ENCODE measurements at places on chromosomes 4 and X.

DNA sequence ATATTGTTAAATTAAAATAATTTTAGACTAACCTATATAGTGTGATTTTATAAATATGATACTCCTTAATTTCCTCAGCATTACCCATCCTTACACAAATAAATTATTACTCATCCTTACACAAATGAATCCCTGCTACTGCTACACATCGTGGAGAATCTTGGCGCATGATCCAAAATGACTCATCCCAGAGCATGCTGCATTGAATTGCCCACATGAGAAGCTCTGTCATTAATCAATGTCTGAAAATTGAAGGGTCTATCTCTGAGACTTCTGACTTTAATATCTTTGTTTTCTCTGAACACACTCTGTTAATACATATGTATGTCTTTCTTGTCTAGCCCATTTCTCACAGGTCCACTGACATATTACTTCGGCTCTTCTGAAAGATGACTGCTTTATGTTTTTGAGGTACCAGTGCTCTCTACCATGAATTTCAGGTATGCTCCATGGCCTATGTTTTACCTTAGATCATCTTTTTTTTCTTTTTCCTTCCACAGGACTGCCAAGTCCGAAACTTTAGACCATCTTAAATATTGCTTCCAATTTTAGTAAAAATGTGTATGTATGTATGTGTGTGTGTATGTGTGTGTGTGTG lies 15.7 kb upstream of the DUSP21 start:
- no peak for DNase-seq

DNA sequence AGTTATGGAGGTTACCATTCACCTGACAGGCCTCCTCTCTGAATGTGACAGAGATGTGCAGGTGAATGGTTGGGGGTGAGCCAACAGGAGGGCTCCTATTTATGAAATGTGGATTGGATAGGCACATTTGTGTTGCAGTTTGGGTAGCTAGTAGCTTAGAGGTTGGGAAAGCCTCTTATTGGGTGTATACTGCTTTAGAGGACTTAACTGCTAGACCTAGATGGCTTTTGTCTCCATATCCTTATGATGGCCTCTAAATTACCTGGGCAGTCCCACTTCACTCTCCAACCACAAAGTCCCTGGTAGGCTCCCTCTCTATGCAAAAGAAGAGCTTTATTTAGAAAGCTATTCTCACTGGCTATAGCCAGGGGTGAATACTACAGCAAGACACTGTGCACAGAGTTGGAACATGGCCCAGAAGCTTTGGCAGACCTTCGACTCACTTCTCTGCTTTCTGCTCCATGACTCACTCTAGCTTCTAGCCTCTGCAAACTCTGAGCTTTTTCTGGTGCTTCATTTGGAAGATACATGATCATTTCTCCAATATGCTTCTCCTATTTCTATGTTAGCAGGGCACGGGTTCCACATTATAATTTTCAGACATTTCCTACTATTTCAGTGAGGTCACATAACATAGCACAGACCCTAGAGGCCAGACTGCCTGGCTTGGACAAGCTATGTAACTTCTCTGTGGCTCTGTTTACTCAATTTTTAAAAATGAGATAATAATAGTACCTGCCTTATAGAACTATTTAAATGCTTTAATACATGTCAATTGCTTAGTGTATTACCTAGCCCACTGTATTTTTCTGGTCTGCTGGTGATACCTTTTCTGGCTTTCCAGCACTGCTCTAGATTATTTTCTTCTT lies 6.0 kb upstream of the VGLL1 start:
- DNase-seq, result no peak

GRCh38 chr4:86302251-86302650 lies 57.6 kb downstream of the MAPK10 start:
- no peak for DNase-seq

DNA sequence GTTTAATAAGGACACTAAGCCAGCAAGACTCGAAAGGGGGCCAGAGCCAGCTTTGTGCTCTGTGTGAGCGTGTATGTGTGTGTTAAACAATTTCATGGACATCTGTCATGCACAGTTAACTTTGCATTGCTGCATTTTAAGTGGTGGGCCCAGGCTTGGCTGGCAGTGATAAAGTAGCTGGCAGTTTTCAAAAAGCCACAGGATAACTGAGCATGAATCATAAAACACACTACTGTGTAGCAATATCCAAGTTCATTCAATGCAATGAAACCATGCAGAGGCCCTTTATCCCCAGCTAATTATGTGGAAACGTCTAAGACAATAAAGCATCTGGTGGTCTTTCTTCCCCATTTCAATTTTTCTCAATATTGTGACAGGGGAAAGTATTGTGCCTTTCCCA lies 132.9 kb downstream of the NKX6-1 start:
- no peak for DNase-seq

DNA sequence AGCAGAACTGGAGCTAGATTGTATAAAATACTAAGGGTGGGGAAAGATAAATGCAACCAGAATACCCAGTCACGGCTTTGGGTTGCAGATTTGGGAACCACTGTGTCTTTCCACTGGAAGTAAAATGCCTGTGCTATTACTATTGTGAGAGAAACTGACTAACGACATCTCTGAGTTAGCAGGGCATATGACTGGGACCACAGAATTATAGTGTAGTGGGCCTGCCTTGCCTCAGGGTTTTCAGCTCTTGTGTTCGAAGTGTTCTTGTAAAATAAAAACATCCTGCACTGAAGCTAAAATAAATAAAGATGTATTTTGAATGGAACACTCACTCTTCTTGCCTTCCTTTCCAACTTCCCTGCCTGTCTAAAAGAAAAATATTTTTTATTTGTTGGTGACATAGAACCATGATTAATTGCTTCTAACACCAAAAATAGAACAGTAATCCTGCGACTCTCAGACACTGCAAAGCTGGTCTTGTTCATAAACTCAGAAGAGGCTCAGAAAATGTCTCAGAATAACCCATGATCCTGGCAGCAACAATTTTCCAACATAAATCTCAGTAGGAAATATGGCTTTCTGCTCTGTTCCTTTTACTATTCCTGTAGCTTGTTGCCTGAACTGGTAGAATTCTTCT lies 104.2 kb downstream of the FAM47B start:
- no peak for DNase-seq

GRCh38 chr4:143273160-143273917 lies 63.3 kb upstream of the GAB1 start:
- DNase-seq, result no peak

DNA sequence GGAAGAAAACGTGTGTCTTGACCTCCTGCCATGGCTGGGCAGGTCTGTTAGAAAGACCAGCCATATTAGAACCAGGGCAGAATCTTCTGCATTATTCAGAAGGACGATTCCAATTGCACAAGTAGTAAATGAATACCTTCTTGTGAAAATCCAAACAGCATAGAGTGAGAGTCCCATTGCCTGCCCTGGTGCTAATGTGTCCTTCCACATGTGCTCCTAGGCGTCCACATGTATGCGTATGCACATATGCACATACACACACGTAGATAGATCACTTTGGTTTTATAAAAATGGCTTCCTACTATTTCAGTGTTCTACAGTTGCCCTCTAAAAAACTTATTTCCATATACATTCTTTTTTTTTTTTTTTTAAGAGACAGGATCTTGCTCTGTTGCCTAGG lies 10.2 kb upstream of the GRPEL1 start:
- no peak for DNase-seq

DNA sequence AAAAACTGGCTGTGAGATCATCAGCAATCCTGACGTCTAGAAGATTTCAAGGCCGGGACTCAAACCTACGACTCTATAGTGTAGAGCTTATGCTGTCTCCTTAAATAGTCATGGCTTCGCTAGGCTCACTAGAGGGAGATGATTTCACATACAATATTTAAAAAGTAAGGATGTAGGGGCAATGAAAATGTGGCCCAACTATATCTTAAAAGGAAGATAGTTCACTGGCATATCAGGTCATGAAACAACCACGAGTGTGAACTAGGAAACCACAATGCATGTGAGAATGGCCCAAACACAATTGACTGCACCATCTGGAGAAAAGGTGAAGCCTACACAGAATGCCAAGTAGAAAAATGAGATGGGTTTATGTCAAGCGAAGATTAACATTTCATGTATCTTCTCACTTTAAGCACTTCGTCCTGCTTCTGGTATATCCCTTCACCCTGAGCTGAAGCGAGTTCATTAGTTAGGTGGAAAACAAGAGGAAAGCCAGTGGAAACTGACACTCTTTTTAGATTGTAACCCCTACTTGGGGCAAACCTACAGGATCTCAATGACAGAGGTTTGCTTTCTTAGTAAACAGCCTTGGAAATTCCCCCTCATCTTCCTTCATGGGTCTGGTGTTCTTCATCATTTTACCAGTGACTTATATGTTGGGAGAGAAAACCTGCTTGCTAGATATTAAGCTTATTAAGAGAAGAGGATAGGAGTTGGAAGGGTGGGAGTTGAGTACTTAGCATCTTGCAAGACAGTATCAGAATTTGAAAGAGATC lies 17.4 kb downstream of the FAM9C start:
- DNase-seq, result no peak

GRCh38 chr4:171626554-171626953 lies 186.7 kb upstream of the GALNTL6 start:
- no peak for DNase-seq

- no peak for DNase-seq
Observed at GRCh38 chrX:52933976-52934703, 24.2 kb downstream of the FAM156A start.

- no peak for DNase-seq
Observed at GRCh38 chr4:81225252-81225651, 10.2 kb upstream of the PRKG2 start.

DNA sequence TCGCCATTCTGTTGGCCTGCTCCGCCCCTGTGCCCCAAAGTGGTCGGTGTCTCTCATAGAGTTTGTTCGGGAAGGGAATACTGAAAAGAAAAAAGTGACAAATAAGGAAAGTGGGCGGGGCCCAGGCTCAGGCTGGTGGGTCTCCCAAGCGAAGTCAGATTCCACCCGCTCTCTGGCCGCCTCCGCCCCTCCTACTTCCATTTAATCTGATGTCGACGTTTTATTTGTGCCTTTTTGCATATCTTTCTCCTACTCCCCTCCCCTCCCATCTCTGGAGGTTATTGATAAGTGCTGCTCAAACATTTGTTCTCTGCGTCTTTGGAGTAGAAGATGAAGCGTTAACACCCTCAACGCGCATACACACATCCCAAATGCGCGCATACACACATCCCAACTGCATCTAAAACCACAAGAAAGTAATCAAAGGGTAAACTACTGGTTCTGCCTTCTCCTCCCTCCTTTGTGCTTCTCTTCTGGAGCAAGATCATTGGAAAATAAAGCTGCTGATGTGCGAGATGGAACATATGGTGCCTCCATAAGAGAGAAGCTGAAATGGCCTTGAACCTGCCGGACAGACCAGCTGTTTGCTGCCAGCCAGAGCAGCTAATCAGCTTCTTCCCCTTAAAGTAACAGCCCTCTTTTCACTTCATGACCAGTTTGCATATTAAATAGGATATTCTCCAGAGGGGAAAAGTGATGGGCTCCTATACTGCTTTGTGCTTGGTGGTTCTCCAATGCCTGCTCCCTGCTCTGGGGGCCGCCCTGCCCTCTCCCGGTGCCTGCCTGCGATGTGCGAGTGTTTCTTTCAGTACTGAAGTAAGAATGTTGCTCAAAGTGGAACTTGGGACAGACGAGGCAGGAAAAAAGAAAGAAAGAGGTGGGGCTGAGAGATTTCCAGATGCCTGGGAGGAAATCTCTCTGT lies 3.1 kb downstream of the MAMLD1 start:
- no peak for DNase-seq

DNA sequence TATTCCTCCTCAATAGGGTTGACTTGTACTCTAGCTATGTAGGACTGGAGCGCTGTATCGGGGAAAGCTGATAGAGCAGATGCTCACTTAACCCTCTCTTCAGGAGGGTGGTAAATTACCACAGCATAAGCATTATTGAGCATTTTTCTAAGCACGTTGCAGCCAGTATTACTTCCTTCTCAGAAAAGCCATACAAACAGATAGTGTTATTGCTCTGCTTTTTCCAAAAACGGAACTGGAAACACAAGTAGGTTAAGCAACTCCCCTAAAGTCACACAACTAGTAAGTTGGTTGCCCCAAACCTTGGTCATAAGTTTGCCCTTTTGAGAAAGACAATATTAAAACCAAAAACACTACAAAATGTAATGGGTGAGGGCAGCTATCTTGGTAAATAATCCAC lies 73.9 kb downstream of the REELD1 start:
- no peak for DNase-seq

- DNase-seq, result no peak
Observed at GRCh38 chr4:170423137-170423536, 333.4 kb upstream of the AADAT start.

DNA sequence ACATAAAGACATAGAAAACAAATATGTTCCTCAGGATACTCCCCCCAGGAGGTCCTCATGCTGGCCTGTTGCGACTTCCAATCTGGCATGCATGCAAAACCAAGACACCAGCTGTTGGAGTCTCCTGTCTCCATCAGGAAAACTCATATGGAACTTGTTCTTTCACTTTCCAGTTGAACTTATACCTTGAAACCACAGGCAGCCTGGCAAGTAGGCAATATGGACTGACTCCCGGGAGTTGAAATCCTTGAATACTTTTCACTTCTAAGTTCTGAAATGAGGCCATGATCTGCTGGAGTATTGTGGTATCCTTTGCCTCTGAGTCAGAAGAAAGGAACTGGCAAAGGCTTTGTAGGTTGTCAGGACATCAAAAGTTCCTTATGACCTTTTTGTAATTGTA lies 444.2 kb downstream of the IDS start:
- DNase-seq, result no peak

- DNase-seq, result no peak
Observed at GRCh38 chrX:16119353-16120220, 3.8 kb upstream of the GRPR start.

DNA sequence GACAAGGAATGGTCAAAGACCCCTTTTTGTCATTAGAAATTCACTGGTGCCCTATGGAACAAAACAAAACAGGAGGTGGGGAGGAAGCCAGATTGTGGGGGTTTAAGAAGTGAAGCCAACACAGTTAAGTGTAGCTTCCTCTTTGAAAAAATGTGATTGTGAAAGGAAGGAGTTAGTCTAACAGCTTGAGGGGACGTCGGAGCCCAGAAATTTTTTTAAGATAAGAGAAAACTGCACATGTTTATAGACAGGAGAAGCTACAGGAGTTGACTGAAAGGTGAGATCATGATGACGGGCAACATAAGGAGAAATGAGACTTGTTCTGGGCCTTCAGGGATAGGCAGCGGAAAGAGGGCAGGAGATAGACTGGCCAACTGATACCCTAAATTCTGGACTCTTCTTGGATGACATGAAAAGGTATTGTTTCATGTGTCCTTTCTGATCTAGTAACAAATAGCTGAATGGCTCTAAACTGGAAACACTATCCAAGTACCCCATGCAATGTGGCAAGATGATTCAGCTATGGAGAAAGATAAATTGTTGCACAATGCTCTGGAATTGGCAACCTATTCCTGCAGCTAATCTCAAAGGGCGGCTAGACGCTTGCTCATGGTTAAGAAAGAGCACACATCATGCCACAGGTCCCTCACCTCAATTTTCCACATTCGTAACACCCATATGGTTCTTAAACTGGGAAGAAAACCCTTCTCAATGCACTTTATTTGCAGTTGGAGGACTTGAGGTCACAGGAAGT lies 3.7 kb upstream of the HDAC8 start:
- no peak for DNase-seq

- DNase-seq, result no peak
Observed at GRCh38 chr4:152044331-152045036, 283.7 kb upstream of the GATB start.

GRCh38 chr4:157043131-157043530 lies 32.8 kb upstream of the GLRB start:
- no peak for DNase-seq

GRCh38 chr4:147332091-147332490 lies 148.8 kb upstream of the EDNRA start:
- DNase-seq, result no peak

- DNase-seq, result no peak
Observed at GRCh38 chr4:168021666-168022065, 70.7 kb upstream of the ANXA10 start.

Measured in activated CD4-positive, alpha-beta T cell treated with anti-CD3 and anti-CD28 coated beads, Interleukin-2, amount 50 U/mL, for 1 hour (primary cell).